ENCODE measurements at places on chromosomes 3 and 15.

DNA sequence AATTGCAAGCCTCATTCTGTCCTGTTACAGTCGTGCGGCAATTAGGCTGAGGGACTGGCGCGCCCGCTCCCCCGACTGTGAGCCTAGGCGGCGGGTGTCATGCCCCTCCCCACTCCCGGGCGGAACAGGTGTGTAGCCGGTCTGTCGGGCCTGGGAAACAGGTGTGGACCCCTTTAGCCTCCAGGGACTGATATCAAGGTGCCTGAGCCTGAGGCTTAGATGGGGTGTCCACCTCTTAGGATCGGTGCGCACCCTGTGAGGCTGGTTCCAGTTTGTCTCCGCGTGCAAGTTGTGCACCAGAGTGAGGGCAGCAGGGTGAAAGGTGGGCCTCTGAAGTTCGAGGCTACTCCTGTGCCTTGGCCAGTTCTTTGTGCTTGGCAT lies 686 bp downstream of the VPS8 start:
- peak; percentile 46 for DNase-seq

- DNase-seq: no peak
Measured at GRCh38 chr3:143897576-143898295, 49.5 kb upstream of the SLC9A9 start.

- DNase-seq: no peak
Measured at GRCh38 chr15:34018021-34018645, 20.9 kb downstream of the AVEN start.

- no peak for DNase-seq
Measured at GRCh38 chr3:177830411-177830849, 633.1 kb upstream of the TBL1XR1 start.

DNA sequence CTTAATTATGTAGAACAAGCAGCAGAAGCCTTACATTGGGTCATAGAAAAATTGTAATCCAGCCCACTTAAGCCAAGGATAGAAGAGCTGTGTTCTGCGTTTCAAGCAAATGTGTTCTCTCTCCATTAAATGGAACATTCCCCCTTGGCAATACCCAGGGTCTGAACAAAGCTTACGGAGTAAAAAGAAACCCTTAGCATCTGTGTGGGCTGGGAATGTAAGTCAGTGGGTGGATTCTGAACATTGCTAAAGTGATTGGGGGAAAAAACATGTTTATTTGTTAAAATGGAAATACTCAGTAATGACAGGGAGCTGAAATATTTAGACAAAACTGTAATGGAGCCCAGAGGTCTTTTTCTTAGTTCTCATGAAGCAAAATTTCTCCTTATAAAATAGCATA lies 147.4 kb downstream of the DUT start:
- DNase-seq: no peak
